Stimulated activated CD4-positive, alpha-beta T cell treated with anti-CD3 and anti-CD28 coated beads, TNF-alpha, amount 100 ng/mL, for 48 hours (primary cell): ENCODE measurements at places on chromosomes 5 and 9.
A peak's percentile ranks its signal among the peaks of the same experiment; 100 is the strongest.

DNA sequence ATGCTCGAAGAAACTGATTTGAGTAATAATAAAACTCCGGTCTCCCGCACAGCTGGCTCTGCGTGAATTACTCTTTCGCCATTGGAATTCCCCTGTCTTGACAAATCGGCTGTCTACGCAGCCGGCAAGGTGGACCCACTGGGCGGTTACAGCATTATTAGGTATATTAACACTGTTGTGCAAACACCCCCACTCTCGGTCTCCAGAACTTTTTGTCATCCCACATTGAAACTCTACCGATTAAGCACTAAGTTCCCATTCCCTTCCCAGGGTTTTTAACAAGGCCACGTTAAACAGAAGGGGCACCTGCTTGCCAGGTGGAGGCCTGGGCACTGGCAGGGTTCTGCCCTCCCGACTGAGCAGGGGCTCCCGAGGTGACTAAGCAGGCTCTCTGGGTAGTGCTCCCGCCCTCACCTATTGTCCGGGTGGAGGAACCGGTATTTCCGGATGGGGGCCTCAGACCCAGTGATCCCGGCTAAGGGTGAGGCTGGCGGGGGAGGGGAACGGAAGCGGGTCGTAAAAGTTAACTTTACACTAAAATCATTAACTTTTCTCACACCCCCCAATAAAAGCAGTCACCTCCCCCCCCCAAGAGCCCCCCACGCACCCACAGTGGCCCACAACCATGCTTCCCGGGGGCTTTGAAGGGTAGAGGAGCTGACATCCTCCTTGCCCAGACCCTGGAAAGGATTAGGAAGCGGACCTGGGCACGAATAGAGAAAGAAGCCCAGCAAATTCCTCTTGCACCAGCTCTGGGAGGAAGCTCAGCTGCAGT, 53.5 kb upstream of the TJP2 start:
- DNase-seq = no peak

DNA sequence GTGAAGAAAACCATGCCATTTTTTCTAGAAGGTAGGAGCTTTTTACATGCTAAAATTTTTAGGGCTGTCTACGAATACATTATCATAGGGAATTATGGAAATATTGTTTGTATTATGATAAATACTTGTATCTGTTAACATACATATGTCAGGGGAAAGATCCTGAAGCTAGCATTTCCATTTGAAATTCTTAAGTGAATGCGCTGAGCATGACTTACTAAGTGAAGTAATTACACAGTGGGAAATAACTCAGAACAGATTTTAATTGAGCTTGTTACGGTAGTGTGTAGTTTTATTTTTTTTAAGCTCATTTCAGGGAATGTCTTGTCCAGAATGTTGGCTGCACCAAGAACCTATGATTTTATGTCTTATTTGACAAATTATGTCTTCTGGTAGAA, 19.1 kb downstream of the TDRD7 start:
- DNase-seq = no peak

GRCh38 chr9:136352682-136353081, 10.9 kb downstream of the DNLZ start:
- DNase-seq = no peak

GRCh38 chr9:137878146-137878941, 762 bp downstream of the CACNA1B start:
- peak; percentile 11 for DNase-seq

DNA sequence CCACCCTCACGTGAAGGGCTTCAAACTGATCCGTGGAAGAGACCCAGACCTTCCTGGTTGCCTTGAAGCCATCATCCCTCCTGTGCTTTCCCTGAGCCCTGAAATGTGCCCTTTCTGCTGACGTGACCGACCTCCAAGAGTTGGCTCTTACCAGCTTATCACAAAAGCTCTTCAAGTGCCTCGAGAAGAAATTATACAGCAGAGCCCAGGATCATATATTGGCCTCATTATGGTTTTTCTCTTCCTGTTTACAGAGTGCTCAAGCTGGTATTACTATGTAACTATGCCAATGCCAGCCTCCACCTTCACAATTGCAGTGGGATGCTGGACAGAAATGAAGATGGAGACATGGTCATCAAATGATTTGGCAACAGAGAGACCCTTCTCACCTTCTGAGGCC, 66.0 kb downstream of the AOPEP start:
- DNase-seq = no peak

GRCh38 chr9:112921549-112921948, 30.9 kb upstream of the SLC46A2 start:
- no peak for DNase-seq

GRCh38 chr5:113508756-113509155, 4.7 kb upstream of the YTHDC2 start:
- no peak for DNase-seq
